ENCODE measurements at places on chromosomes 7 and 10. TPM values are rescaled to one million over a fixed set of nuclear protein-coding genes. Genes with fewer than 3 reads are reported as not detected.

The HOXA3 gene
- total RNA-seq = 7.0 TPM

The DNAJC9 gene
- total RNA-seq = 15.9 TPM

The COG5 gene
- total RNA-seq = 32.9 TPM

DNA sequence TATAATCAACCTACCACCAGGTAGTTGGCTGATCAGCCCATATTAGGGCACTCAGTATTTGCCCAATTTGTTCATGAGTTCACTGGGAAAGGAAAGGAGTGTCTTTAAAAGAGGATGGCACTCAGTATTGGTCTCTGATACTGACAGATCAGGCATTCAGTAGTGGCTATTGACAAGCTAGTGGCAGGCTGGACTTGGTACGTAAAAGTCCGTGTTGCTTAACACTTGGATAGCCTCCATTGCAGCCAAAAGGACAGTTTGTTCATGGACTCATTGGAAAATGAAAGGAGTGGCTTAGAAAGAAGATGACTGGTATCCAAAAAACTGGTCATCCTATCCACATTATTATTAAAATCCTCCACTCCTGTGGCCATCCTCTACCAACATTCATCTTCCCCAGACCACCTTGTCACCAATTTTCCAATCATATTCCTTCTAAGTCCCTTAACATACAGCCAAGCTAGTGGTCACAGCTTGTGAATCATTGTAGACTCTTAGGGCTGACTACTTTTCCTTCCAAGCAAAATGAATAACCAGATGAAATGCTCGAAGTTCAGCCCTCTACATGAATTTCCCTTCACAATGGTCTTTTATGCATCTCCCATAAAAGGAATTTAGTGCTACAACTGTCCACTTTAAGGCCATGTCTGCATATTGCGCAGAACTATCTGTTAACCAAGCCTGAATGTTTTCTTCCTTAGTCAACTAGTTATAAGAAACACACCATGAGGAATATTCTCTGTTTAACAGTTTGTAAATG, 78.6 kb upstream of the MAGI2 start:
- no peak for DNase-seq

- DNase-seq = no peak
These were observed 455.5 kb downstream of the PHTF2 start for GRCh38 chr7:78253850-78254725.

Measured in tibial nerve (tissue), 4 donors.